ENCODE measurements at places on chromosomes 6 and 20.

DNA sequence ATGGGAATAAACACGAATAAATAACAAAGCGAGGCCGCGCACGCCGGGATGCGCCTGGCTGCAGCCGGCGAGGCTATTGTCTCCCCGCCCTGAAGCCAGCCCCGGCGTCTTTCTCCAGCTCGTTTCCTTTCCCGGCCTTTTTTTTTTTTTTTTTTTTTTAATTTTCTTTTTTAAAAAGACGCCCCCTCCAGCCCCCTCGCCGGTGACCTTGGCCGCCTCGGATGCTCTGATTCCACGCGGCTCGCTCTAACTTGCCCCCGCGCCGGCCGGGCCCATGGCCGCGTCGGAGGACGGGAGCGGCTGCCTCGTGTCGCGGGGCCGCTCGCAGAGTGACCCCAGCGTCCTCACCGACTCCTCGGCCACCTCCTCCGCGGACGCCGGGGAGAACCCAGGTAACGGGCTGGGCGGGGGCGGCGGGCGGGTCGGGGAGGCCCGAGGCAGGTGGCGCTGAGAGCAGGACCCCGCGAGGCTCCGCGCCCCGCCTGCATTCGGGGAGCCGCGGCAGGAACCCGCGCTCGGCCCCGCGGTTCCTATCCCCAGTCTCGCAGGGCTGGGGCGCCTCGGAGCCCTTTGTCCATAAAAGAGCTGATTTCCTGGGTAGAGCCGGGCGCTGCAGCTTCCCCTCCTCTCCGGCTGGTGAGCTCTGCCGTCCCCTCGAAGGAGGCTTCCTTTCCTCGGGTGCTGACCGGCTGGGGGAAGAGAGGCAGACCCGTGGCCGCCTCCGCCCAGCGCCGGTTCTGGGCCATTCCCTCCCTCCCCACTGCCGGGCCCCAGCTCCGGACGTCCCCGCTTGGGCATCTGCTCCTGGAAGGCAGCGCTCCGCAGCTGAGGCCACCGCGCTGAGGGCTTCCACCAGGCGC, 631 bp downstream of the PHACTR3 start:
- no peak for DNase-seq

- DNase-seq = no peak
Measured at GRCh38 chr6:16729183-16729691, 32.0 kb downstream of the ATXN1 start.

GRCh38 chr6:42221546-42221945, 3.9 kb upstream of the MRPS10 start:
- DNase-seq = no peak

GRCh38 chr20:37945091-37945547, 42.2 kb downstream of the VSTM2L start:
- no peak for DNase-seq

- DNase-seq = no peak
Measured at GRCh38 chr20:12824328-12825225, 184.2 kb upstream of the SPTLC3 start.

DNA sequence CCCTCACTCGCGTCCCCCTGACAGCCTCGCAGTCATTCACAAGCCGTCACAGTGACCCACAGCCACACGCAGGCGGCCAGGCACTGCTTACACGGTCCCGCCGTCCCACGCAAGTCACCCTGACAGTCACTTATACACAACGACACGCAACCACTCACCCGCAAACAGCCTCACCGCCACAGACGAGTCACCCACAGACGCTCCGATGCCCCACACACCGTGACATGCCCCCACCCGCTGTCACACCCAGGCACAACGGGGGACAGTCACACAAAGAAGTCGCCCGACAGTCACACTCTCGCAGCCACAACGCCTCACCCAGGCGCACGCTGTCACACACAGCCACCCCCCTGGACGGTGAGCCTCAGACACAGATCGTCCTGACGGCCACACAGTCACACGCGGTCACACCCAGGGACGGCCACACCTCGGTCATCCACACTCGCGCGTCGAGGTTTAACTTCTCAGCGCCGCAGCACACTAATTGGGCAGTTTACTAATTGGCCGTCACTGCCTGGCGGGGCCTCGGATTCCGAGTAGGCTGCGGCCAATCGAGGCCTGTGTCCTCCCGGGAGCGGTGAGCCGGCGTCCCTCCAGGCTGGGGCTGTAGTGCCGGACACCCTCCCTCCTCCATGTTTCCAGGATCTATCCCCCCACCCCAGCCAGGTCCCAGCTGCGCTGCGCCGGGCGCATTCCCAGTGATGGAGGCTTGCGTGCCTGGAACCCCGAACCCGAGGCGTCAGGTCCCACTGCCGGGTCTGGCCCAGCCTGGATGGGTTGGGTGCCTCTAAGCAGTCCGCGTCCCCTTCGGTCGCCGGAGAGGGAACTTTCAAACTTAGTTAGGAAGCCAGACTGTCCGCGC, 790 bp downstream of the TOX2 start:
- DNase-seq = no peak

DNA sequence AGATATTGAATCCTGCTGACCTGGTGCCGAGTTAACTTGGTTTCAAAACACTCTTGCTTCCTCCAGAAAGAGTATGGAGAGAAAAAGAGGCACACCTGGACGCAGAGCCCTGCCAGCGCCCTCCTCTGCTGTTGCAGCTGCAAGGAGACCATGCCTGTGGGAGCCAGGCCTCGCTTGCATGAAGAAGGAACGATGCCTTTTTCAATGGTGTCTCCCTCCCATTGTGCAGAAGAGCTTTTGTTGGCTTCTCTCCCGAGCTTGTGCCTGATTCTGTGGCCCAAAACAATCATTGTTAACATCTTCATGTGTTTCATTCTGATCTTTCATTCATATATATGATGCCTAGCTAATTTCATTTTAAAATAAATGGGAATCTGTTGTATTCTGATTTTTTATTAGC, 98.1 kb downstream of the FAM120B start:
- no peak for DNase-seq

- DNase-seq = no peak
Measured at GRCh38 chr20:38591474-38592410, 9.9 kb upstream of the ARHGAP40 start.

DNA sequence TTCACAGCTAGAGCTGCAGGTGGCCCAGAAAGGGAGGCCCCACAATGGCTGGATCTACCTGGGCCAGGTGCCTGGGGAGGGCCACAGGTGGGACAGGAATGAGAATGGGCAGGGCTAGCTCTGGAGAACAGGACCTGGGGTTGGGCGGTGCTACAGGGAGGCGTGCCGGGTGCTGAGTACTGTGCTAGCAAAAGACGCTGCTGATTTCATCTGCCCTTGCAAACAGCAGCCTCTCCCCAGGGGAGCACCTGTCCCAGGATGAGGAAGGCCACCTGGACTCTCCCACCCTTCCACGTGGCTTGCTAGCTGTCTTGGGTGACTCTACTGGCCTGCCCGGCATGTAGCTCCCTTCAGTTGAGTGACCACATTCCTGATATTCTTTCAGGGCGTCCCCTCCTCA, 6.6 kb upstream of the YTHDF1 start:
- no peak for DNase-seq

GRCh38 chr6:38498085-38498484, 141.6 kb downstream of the BTBD9 start:
- no peak for DNase-seq

- DNase-seq = peak; percentile 9
Measured at GRCh38 chr6:134295953-134296553, 21.9 kb downstream of the SGK1 start.

GRCh38 chr20:33746325-33746998, 14.7 kb downstream of the ZNF341 start:
- no peak for DNase-seq

Measured in GM19239 (cell line).